Muscle of arm (tissue), 14 donors: ENCODE measurements at places on chromosomes 11 and 22.

- peak; percentile 75 for DNase-seq
Observed at GRCh38 chr22:35930933-35931332, 97.7 kb downstream of the RBFOX2 start.

DNA sequence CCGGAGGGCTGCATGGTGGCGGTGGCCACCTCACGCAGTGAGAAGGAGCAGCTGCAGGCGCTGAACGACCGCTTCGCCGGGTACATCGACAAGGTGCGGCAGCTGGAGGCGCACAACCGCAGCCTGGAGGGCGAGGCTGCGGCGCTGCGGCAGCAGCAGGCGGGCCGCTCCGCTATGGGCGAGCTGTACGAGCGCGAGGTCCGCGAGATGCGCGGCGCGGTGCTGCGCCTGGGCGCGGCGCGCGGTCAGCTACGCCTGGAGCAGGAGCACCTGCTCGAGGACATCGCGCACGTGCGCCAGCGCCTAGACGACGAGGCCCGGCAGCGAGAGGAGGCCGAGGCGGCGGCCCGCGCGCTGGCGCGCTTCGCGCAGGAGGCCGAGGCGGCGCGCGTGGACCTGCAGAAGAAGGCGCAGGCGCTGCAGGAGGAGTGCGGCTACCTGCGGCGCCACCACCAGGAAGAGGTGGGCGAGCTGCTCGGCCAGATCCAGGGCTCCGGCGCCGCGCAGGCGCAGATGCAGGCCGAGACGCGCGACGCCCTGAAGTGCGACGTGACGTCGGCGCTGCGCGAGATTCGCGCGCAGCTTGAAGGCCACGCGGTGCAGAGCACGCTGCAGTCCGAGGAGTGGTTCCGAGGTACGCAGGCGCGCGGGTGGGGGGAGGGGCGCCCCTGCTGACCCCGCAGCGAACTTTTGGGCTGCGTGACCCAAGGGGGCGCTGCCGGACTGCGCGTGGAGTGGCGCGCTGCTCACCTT lies 670 bp downstream of the NEFH start:
- peak; percentile 72 for DNase-seq

GRCh38 chr22:26921726-26922125 lies 264.3 kb downstream of the MIAT start:
- no peak for DNase-seq

- no peak for DNase-seq
Observed at GRCh38 chr11:37500425-37500824, 902.4 kb upstream of the RAG2 start.

DNA sequence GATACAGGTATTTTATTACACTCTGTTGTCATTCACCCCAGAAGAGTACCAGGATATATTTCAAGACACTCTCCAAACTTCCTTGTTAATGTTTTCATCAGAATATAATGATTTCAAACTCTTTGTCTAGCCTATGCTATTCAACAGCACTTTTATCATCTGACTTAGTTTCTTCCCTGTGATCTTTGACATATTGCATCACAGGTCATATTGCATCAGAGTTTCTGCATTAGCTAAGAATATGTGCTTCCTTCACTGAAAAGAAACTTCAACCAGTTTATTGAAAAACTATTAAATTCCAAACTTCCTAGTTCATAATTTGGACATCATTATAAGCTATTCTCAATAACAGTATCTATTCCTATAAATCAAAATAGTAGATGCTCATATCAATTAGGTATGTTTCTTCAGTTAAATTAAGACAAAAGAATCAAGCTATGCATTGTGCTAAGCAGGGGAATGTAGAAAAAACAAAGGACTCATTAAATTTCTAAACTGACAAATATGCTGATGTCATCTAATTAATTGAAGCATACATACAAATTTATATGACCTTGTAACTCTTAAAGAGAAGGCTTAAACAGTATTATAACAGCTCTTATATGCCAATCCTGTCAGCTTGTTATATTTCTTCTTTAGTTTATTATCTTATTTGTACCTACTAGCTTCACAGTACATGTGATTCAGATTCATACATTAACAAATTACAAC lies 361.8 kb upstream of the LUZP2 start:
- DNase-seq, result no peak

GRCh38 chr11:65701686-65702085 lies 10.4 kb upstream of the KAT5 start:
- DNase-seq, result no peak

DNA sequence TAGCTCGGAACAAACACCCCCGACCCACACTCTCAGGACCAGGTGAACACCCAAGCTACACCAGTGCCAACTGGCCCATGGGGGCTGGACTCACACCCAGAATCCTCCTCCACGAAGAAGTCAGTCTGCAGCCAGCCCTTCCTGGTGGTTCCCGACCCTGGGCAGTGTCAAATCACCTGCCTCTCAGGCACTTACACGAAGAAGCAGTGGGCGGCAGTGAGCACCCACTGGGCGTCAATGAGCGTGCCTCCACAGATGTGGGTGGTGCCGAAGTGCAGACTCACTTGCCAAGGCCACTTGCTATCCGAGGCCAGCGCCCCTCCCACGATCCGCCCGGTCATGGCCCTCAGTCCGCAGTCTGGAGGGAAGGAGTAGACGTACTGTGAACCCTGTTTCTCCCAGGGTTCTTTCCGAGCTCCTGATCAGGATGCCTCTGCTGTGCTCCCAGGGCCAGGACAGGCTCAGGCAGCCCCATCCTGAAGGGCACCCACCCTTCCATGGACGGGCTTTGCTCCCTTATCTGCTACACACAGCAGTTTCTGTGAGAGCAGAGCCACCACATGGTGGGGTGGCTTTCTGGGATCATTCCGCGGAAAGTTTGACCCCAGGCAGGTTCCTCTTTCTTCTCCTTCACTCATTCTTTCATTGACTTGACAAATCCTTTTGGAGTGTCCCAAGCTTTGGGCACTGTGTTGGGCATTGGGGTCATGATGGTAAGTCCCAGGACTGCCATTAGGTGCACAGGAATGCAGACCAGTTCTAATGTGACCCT lies 19.4 kb downstream of the TMPRSS13 start:
- DNase-seq, result no peak

- no peak for DNase-seq
Observed at GRCh38 chr11:65927904-65928397, 8.7 kb downstream of the DRAP1 start.

DNA sequence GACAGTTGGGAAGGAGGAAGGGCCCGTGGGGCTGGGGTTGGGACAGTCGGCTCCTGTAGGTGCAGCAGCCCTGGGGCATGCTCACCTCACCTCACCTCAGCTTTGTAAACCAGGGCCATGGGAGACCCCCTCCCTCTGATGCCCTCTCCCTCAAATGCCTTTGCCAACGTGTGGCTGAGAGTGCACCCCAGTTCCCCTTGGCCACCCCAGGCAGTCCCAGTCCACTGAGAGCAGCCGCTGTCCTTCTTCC lies 4.2 kb upstream of the NEAT1 start:
- DNase-seq, result no peak

DNA sequence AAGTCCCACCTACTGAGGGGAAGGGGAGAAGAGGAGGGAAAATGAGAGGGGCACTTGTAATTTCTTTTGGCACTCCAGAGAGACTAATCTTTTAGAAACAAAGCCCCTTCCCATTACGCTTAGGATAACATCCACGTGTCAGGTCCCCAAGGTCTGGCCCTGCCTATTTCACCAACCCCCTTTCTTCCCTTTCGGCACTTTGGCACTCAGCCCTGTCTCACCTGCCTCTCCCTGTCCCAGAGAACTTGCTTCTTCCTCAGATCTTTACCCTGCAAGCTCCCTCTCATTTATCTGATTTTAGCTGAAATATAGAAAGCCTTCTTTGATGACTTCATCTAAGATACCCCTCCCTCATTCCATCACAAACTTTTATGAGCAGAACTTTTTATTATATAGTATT lies 55.5 kb downstream of the RASSF10 start:
- DNase-seq, result no peak

GRCh38 chr11:122803716-122804115 lies 34.6 kb upstream of the CRTAM start:
- DNase-seq, result no peak

- no peak for DNase-seq
Observed at GRCh38 chr11:3014057-3014938, 22.2 kb upstream of the NAP1L4 start.

DNA sequence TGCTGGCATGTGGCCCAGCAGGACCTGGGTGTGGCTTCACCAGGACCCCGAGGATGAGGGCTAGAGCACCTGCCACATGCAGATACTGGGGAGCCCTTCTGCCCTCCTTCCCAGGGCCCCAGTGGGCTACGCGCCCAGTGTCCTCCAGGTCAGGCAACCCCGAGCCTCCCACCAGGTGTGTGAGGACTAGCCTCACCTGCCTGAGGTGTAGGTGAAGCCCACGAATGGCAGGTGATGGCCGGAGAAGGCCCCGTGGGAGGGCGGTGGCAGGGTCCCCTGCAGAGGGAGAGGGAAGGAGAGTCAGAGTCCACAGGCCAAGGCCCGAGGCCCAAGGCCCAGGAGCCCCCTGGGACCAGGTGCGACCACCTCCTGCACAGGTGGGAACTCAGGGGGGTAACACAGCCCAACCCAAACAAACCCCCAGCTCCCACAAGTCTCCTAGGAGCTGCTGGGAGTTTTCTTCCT lies 6.5 kb downstream of the CDC42BPG start:
- no peak for DNase-seq

- no peak for DNase-seq
Observed at GRCh38 chr11:111933872-111934271, 3.3 kb upstream of the DIXDC1 start.

DNA sequence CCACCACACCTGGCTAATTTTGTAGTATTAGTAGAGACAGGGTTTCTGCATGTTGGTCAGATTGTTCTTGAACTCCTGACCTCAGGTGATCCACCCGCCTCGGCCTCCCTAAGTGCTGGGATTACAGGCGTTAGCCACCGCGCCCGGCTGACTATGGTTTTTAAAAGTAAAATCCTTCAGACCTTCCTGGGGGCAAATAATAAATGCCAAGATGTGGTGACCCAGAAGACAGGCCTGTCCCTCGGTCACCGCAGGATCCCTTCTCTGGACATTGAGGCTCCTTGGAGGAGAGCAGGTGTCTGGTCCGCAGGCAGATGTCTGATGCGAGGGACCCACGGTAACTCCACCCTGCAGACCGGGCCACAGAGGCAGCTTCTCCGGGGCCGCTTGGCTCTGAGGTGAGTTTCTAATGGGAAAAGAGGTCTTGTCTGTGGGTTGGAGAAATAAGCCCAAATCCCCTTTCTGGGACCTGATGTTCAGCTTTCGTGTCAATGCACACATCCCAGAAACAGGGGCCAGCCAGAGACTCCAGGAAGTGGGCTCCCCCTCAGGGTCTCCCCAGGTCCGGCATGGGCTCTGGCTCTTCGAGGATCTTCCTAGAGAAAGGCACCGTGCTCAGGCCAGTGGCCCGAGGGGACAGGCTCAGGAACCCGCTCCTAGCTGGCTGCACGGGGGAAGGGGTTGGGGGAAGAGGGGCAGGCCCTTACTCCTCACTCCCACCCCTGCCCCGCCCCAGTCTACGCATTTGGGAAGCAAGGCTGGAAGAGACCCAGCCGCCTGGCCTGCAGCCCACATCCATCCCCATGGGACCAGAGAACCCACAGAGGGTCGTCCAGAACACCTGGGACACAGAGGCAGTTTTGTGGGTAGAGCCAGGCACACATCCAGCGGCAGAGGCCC lies 100.6 kb downstream of the WNT7B start:
- no peak for DNase-seq

- peak; percentile 85 for DNase-seq
Observed at GRCh38 chr11:119481021-119481666, 58.2 kb upstream of the THY1 start.

DNA sequence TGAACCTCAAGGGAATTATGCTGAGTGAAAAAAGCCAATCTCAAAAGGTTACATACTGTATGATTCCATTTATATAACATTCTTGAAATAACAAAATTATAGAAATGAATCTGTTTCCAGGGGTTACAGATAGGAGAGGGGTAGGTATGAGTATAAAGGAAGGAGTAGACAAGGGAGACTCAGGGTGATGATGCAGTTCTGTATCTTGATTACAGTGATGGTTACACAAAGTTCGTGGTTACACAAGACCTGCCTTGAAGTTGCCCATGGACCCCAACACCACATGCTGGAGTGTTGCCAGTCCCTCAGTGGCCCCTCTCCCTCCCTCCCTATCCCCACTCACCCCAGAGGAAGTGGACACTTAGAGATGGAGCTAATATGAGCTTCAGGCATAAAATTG lies 20.3 kb downstream of the STK33 start:
- DNase-seq, result no peak

DNA sequence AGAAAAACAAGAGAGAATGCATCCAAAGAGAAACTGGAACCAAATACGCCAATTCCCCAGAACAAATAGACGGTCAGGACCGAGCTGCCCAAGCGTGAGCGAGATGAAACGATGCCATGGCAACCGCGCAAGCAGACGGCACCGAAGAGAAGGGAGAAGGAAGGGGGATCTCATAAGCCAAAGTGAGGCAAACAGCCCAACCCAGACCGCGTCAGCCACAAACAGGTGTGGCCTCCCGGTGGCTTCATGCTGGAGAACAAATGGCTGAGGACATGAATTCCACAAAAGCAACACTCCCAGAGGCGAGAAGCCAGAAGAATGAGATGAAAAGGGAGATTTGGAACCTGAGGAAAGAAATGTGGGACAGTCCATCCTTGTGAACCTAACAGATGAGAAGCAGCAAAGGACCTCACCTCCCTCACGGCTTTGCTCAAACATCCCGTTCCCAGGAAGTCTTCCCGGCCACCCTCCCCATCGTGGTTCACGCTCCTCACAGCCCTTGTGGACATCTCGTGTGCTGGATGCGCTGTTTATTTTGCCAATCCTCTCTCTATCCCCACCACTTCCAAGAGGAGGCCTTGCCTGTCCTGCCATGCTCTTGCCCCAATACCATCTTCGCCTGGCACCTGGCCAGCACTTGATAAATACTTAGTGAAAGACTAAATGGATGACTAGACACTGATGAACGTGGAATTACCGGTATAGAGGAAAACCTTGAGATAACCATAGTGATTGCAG lies 89.1 kb upstream of the RTL6 start:
- DNase-seq, result no peak

- DNase-seq, result peak; percentile 37
Observed at GRCh38 chr11:123577081-123577598, 77.3 kb downstream of the SCN3B start.

- DNase-seq, result peak; percentile 78
Observed at GRCh38 chr22:49632199-49633009, 195.3 kb downstream of the BRD1 start.

GRCh38 chr11:27209562-27210005 lies 153.4 kb downstream of the CCDC34 start:
- DNase-seq, result no peak

GRCh38 chr11:78504181-78504580 lies 70.5 kb downstream of the NARS2 start:
- no peak for DNase-seq

DNA sequence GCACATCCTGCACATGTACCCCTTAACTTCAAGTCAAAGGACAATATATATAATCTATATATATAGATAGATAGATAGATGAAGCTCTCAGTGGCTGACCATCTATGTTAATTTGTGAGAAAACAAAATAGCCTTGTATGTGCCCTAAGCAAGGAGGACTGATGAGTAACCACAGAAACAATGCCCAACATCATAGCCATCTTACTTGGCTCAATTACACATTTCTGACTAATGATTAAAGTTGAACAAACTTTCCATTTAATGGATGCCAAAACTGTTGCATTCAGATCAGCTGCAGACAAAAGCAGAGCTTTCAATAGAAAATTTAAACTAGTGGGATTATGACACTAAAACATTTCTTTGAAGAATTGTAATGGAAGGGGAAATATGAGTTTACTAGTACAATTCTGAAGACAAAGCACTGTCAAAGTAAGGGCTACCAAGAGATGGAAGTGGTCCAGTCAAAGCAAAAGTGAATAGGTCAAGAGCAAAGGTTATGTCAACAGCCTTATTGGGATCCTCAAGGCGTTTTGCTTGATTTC lies 1188.2 kb upstream of the RAG2 start:
- DNase-seq, result no peak
